ENCODE measurements at places on chromosomes 12 and 14.

DNA sequence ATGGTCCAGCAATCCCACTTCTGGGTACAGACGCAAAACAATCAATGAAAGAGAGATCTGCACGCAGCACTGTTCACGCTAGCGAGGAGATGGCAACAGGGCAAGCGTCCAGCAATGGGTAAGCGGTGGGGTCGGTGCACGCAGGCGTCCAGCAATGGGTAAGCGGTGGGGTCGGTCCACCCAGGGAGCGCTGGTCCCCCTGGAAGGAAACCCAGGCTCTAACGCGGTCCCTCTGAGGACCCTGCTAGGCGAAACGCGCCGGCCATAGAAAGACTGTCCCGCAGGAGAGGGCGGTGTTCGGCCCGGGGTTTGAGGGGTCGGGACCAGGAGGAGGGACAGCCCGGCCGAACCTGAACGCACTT is 618 bp upstream of the PGAM5 start:
- DNase-seq: no peak

DNA sequence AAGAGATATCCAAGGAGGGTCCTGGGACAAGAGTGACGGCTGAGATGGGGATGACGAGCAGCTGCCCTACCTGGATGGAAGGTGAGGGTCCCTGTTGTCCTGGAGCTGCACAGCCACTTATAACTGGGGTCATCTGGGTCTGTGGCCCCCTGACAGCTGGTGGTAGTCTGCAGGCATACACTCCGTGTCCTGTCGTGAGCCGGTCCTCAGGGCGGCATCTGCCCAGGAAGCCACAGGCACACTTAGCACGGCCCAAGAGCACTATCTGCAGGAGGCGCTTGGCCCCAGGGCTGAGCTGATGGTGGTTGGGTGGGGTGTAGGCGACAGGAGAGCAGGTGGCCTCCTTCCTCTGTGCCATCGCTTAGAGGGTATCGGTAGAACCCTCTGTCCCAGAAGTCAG is 248.1 kb downstream of the CACNA1C start:
- no peak for DNase-seq

DNA sequence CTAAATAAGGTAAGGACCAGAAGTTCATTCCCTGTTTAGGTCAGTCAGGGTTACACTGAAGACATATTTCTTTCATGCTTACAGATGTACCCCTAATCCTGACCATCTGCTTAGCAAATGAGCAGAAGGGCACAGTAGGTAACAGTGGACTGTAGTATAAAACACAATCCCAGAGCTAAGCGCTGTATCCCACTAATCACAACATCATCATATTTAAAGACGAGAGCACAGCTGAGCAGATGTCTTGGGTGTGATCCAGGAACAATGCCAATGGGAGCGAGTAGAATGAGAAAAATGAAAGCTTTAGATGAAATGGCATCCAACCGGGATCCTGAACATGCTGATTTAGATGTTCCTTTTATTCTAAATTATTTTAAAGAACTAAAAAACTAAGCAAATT is 213.4 kb downstream of the CCER1 start:
- DNase-seq: no peak

GRCh38 chr14:101740981-101741380 is 20.5 kb upstream of the PPP2R5C start:
- DNase-seq: no peak

DNA sequence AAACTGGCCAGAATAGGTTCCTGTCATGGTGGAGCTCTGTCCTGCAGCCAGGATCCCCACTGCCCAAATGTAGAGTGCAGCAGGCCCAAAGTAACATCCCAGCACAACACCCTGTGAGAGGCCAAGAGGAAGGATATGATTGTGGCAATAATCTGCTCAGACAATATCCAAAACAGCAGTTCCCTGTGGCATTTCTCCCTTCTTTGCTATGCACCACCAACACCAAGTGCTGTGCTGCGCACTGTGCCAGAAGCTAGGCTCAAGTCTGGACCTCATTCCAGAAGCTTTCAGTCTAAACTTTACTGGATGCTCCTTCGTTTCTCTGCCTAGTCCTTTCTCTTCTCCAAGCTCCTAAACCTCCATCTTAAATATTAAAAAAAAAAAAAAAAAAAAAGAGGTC is 33.4 kb downstream of the SLC11A2 start:
- no peak for DNase-seq

DNA sequence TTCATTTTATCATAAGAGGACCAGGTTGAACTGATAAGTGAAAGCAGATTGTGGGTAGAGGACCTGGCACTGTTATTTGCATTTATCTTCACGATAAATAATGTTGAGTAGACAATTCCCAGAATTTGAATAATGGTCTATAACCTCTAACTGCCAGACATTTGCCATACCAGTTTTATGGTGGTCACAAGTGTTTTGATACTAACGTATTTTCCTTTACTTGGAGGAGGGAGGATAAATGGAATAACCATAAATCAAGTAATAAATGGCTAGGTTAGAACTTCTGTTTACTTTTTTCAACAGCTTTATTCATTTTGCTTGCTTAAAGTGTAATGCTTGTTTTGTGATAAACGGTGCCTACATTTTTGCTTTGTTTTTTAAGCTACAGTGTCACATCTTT is 9.5 kb downstream of the PAX9 start:
- no peak for DNase-seq

- DNase-seq: no peak
Measured at GRCh38 chr12:24467226-24467625, 481.7 kb downstream of the BCAT1 start.

DNA sequence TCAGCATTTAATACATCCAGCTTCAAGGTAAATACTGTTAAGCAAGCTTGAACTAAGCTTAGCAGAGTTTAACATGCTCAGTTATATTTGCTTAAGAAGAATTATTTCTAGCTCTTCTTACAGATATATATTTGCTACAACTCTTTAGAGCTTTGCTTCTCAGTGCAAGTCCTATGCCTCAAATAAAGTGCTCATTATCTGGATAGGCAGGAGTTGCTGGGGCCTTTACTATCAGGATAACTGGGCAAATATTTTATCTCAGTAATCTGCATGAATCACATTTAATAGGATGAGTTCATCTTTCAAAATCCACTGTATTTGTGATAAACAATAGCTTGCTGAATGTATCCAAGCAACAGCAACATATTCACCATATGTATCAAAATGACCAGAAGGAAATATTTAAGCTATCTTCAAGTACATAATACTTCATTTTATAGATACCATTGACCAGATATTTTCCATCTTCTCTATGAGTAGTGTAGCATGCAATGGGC is 187.6 kb downstream of the NOVA1 start:
- no peak for DNase-seq

DNA sequence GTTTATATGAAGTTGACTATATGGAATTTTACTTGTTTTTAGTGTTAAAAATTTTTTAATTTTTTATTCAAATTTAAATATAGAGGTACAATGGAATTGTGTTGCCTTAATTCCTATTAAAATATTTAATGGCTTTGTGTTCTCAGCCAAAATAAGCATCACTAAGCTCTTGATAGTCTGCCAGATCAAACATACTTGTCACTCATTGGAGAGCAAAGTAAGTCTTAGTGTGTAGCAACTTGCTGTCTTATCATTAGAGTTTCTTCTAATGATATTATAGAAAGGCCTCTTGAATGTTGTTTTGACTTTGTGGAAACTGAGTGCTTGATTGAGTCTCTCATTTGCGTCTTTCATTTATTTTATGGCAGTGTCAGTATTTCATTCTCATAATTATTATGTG is 10.7 kb downstream of the SFSWAP start:
- DNase-seq: no peak

DNA sequence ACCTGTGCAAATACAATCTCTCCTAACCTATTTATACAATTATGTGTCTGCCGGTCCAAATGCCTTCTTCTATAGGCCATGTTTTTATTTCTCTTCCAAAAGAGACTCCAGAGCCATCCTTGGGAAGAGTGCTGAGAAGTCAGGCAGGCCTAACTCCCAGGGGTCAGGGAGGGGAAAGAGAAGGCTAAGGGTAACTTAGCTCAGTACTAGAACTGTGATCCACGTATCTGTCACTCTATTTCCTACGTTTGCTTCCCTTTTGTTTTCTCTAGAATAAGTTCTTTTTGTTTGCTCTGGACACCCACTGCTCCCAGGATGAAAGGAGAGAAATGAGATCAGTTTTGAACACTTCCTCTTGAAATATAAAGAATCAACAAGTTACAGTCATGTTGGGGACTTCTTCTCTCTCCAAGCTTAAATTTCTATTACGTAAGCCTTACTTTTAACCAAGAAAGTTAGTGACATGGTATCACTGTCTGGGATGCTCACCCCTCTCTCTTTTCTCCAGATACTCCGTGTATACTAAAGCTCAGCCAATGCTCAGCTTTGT is 79.2 kb downstream of the DAD1 start:
- DNase-seq: no peak

DNA sequence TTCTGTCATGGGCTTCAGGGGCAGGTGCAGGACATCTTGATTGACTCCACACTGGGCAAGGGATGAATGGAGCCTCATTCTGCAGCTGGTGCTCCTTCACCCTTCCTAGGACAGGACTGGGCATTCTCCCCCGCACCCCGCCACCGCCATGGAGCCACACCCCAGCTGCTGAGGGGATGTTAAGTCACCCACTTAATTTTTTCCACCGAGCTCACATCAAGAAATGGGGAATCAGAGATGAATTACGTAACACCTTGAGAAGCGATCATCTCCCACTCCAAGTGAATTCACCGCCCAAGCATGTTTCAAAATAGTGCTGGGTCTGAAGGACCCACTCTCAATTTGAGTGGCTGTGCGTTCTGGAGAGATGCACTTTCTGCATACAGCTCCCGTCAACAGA is 94.2 kb downstream of the EML1 start:
- DNase-seq: no peak

- peak; percentile 59 for DNase-seq
Measured at GRCh38 chr12:71392521-71393145, 47.0 kb upstream of the LGR5 start.
